ENCODE measurements at places on chromosomes 5 and 9. TPM values are rescaled to one million over a fixed set of nuclear protein-coding genes. Genes with fewer than 3 reads are reported as not detected.

FBXO4 gene
- 9.9 TPM for total RNA-seq

PIP5KL1 gene
- total RNA-seq, result 4.3 TPM

WHRN gene
- 1.4 TPM for total RNA-seq

BTNL3 gene
- not detected for total RNA-seq

ITGA2 gene
- 97.1 TPM for total RNA-seq

AQP7 gene
- total RNA-seq, result 0.07 TPM

SPRY4 gene
- 5.5 TPM for total RNA-seq

PLEKHG4B gene
- not detected for total RNA-seq

ZNF483 gene
- 0.78 TPM for total RNA-seq

F2RL1 gene
- 59.1 TPM for total RNA-seq

ANGPTL2 gene
- under 0.01 TPM for total RNA-seq

ENG gene
- total RNA-seq, result 2.3 TPM

KLHL3 gene
- total RNA-seq, result 1.7 TPM

CENPH gene
- total RNA-seq, result 6.2 TPM

LCN10 gene
- not detected for total RNA-seq

COL15A1 gene
- total RNA-seq, result not detected

NAIP gene
- total RNA-seq, result 0.78 TPM

PCDHGA11 gene
- 2.1 TPM for total RNA-seq

SIT1 gene
- total RNA-seq, result not detected

PCDHB9 gene
- total RNA-seq, result under 0.01 TPM

TMEM171 gene
- 0.68 TPM for total RNA-seq

CD72 gene
- 1.0 TPM for total RNA-seq

CRB2 gene
- total RNA-seq, result not detected

IFNB1 gene
- under 0.01 TPM for total RNA-seq

ZNF366 gene
- total RNA-seq, result not detected

PLPP7 gene
- total RNA-seq, result not detected

PCDH12 gene
- total RNA-seq, result 0.34 TPM

TOPORS gene
- total RNA-seq, result 55.4 TPM

CCDC192 gene
- not detected for total RNA-seq

PCDHGA10 gene
- total RNA-seq, result 1.7 TPM

PFN3 gene
- not detected for total RNA-seq

FRMD3 gene
- 0.43 TPM for total RNA-seq

PTGR1 gene
- total RNA-seq, result 57.2 TPM

GNA14 gene
- not detected for total RNA-seq

F2R gene
- total RNA-seq, result 24.3 TPM

FBP2 gene
- total RNA-seq, result not detected

CCNB1 gene
- 7.2 TPM for total RNA-seq

GAS1 gene
- total RNA-seq, result 0.34 TPM

SLC45A2 gene
- 0.14 TPM for total RNA-seq
